Activated T-cell treated with anti-CD3 and anti-CD28 coated beads, Interleukin-2, amount 50 U/mL, for 72 hours (primary cell): ENCODE measurements at places on chromosomes 3 and 15. TPM values are rescaled to one million over a fixed set of nuclear protein-coding genes. Genes with fewer than 3 reads are reported as not detected.

- H3K4me1 ChIP-seq = no peaks in the 10 kb centered on the region
- no peak overlapping the region for H3K4me3 ChIP-seq
- no peaks in the 10 kb centered on the region for H3K27me3 ChIP-seq
- H3K36me3 ChIP-seq = no peaks in the 10 kb centered on the region
Observed at GRCh38 chr3:134824791-134825190, 29.7 kb downstream of the EPHB1 start.

Gene CCDC14
- total RNA-seq = 64.5 TPM

- H3K4me3 ChIP-seq = peak overlapping the region; percentile 99
- H3K4me1 ChIP-seq = peaks cover 58% of the 10 kb centered on the region
- H3K27me3 ChIP-seq = no peaks in the 10 kb centered on the region
Observed at GRCh38 chr3:108222853-108223565, 785 bp upstream of the IFT57 start.

Gene CLPX
- 64.5 TPM for total RNA-seq

GRCh38 chr15:41989573-41990242 lies 17.4 kb upstream of the EHD4 start:
- H3K36me3 ChIP-seq = no peaks in the 10 kb centered on the region
- H3K4me3 ChIP-seq = no peak overlapping the region
- H3K27me3 ChIP-seq = no peaks in the 10 kb centered on the region
- H3K4me1 ChIP-seq = no peaks in the 10 kb centered on the region
- no peak overlapping the region for H3K27ac ChIP-seq
- DNase-seq = peak; percentile 87

- no peaks in the 10 kb centered on the region for H3K36me3 ChIP-seq
- H3K27me3 ChIP-seq = no peaks in the 10 kb centered on the region
- no peak overlapping the region for H3K4me3 ChIP-seq
- DNase-seq = no peak
Observed at GRCh38 chr15:93942269-93942694, 289.1 kb upstream of the MCTP2 start.

Gene OR5K4
- total RNA-seq = not detected

Gene A4GNT
- total RNA-seq = not detected

- H3K4me3 ChIP-seq = no peak overlapping the region
- DNase-seq = no peak
- H3K4me1 ChIP-seq = peaks cover 12% of the 10 kb centered on the region
- peaks cover 9% of the 10 kb centered on the region for H3K36me3 ChIP-seq
Observed at GRCh38 chr3:184241447-184242296, 7.1 kb downstream of the ALG3 start.

Gene ISLR2
- total RNA-seq = 0.62 TPM

DNA sequence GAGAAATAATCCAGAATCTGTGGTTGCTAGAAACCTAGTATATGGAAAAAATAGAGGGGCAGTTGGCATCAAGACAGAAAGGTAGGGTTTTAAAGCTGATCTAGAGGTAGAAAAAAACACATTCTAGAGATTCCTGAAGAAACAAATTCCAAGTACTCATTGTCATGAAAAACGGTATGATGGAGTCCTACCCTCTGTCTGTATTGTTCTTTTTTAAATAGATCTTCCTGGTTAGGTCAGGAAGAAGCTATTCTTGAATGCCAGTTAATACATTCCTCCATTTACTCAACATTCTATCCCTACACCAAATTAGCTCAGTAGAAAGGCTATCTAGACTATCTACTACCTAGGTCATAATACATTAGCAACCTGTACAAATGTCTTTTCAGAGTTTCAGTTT lies 364.7 kb downstream of the FHIT start:
- H3K27me3 ChIP-seq = no peaks in the 10 kb centered on the region
- no peaks in the 10 kb centered on the region for H3K36me3 ChIP-seq
- H3K4me3 ChIP-seq = no peak overlapping the region
- DNase-seq = no peak
- no peaks in the 10 kb centered on the region for H3K4me1 ChIP-seq

Gene GRM2
- total RNA-seq = 2.0 TPM

Gene CMTM8
- 9.0 TPM for total RNA-seq

DNA sequence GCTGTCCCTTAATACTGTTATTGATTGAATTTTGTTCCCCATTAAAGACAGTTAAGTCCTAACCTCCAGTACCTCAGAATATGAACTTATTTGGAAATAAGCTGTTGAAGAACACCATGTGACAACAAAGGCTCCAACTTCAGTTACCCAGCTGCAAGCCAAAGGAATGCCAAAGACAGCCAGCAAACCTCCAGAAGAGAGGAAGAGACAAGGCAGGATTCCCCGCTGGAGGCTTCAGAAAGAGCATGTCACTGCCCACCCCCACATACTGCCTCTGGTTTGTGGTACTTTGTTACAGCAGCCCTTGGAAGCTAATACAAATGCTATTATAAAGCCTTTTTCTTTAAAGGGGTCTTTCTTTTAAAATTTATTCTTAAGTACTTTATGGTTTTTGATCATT lies 18.4 kb upstream of the NEK10 start:
- no peaks in the 10 kb centered on the region for H3K27me3 ChIP-seq
- peaks cover 12% of the 10 kb centered on the region for H3K36me3 ChIP-seq
- H3K4me3 ChIP-seq = no peak overlapping the region
- DNase-seq = no peak

- H3K4me3 ChIP-seq = no peak overlapping the region
- peak; percentile 27 for DNase-seq
- H3K27me3 ChIP-seq = no peaks in the 10 kb centered on the region
- H3K36me3 ChIP-seq = no peaks in the 10 kb centered on the region
- no peaks in the 10 kb centered on the region for H3K4me1 ChIP-seq
- no peak overlapping the region for H3K27ac ChIP-seq
Observed at GRCh38 chr3:23685541-23686258, 120.1 kb upstream of the UBE2E1 start.

DNA sequence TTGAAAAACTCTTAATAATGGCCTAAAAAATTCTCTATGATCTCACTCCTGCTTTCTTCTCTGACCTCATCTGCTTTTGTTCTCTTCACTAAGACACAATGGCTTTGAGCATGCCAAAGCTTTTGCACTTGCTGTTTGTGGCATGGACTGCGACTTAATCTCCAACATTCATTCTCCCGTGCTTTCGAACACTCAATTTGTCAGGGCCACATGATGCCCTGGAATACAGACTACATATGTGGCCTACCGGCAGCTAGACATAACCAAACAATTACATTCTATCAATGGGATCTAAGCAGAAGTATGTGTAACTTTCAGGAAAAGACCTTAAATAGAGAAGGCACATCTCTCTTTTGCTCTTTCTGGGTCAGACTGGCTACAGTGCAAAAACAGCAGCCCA lies 506.5 kb downstream of the MAGI1 start:
- H3K27me3 ChIP-seq = no peaks in the 10 kb centered on the region
- H3K27ac ChIP-seq = no peak overlapping the region
- no peak overlapping the region for H3K4me3 ChIP-seq
- no peaks in the 10 kb centered on the region for H3K4me1 ChIP-seq
- no peak for DNase-seq

DNA sequence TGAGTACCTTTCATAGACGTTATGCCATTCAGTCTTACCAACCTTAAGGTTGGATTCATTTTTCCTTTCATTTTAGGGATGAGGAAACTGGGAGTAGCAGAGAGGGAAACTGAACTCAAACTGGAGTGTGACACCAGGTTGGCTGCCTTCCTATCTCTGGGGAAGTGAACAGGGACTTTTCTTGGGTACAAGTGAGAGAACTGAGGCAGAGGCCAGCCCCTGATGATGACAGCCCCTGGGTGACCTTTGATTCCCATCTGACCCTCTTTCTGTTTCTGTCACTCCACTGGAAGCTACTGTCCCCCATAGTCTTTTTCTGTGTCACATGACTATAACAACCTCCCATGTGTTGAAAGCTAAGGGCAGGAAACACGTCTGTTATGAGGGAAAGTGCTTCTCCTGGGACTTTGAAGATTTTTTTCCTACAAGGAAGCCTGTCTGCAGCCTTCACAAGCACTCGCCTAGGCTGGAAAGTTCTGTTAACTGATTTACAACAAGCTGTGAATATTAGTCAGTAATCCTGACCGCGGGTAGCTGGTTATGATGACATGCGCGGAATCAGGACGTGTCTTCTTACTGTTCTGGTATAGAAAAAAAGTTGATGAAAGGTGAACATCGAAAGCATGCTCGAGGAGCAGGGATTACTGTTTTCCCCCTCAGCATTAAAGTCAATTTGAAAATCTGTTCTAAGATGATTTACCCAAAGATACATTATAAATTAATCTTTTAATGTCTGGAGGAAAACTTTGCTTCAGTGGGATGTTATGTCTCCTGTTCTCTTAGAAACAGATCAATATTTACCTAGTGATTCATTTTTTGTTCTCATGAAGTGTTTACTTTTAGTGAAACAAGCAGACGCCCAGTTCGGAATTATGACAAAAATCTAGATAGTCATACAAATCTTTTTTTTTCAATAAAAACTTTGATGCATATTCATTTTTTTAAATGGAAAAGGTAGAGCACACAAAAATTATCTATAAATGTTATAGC lies 31.5 kb downstream of the ABHD2 start:
- H3K27me3 ChIP-seq = no peaks in the 10 kb centered on the region
- peak overlapping the region; percentile 29 for H3K4me3 ChIP-seq
- H3K27ac ChIP-seq = peak overlapping the region; percentile 48
- H3K36me3 ChIP-seq = peaks cover 17% of the 10 kb centered on the region

- no peaks in the 10 kb centered on the region for H3K27me3 ChIP-seq
- H3K27ac ChIP-seq = no peak overlapping the region
- H3K36me3 ChIP-seq = peaks cover 6% of the 10 kb centered on the region
- DNase-seq = no peak
- H3K4me1 ChIP-seq = peaks cover 82% of the 10 kb centered on the region
- no peak overlapping the region for H3K4me3 ChIP-seq
Observed at GRCh38 chr15:74421302-74422245, 12.2 kb downstream of the SEMA7A start.

DNA sequence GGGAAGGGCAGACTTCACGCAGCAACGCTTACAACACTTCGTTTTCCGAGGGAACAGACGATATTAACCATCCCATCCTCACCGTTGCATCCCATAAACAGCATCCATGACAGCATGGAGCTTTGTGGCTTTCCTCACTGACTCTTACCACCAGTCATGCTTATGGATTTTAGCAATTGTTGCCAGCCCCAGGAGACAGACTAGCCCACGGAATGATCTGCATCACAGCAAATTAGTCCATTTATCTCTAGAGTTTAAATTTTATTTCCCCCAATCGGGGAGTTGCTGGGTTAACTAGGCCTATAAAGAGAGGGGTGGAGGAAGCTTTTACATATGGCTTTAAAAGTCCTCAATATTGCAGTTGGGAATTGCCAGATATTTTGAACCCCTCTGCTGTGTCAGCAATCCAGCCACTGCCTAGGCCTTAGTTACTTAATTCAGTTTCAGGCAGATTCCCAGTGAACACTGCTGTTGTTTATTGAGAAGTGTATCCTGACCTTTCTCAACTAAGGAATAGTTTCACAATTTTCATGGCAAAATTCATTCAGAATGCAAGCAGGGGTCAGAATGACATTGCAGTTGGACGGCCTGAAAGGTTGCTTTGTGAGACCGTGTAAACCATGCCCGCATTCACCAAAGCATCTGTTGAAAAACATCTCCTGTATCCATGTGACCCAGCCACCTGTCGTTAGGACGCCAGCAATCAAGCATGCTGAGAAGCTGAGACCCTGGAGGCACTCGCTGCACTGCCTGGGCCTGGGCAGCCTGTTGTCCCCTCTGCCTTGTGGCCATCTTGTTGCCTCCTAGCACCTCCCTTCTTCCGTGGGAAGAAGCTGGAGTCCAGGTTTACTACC lies 397.4 kb upstream of the TPM1 start:
- peaks cover 3% of the 10 kb centered on the region for H3K4me1 ChIP-seq
- no peak overlapping the region for H3K27ac ChIP-seq
- H3K27me3 ChIP-seq = peaks cover 2% of the 10 kb centered on the region
- DNase-seq = no peak
- H3K4me3 ChIP-seq = no peak overlapping the region

DNA sequence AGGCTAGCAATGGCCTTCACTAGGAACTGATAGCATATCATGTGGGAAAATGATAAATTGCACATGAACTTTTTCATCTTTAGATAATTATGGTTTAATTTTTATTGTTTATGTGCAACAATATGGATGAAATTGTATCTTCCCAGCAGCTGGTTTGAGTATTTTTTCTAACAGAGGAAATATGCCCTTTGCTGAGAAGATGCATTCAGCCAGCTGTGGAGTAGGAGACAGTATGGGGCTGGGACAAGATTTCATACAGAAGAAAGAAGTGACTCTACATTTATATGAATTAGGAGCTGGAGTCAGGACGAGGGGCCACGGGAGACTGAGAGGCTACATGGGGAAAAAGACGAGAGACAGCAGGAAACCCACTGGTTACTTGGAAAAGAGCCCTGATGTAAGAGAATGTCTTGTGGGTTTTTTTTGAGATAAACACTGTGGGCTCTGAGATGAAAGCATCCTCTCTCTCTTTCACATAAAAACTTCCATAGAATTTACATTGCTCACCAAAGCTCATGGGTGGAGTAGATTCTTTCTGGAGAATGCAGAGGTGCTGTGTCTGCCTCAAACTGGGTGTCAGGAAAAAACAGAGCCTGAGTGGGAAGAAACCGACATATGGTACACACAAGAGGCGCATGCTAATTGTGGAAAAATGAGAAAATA lies 115.2 kb upstream of the PDZRN3 start:
- DNase-seq = no peak
- no peaks in the 10 kb centered on the region for H3K4me1 ChIP-seq
- H3K36me3 ChIP-seq = no peaks in the 10 kb centered on the region
- no peak overlapping the region for H3K27ac ChIP-seq
- H3K4me3 ChIP-seq = no peak overlapping the region

DNA sequence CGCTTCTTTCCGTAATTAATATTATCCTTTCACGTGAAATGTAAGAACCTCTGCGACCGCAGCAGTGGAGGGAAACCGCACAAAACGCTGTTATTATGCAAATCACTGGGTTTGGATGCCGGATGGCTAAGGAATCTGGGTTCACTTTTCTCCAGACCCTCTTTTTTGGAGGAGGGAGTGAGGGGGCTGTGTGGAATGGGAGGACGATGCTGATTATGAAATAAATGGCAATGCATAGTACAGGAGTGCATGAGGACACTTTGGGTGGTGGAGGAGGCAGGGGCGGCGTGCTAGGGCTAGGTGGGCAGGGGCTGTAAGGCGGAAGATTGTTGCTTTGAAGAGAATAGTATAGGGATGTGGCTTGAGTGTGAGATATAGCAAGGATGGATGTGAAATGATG lies 1.8 kb downstream of the CADM2 start:
- H3K36me3 ChIP-seq = peaks cover 3% of the 10 kb centered on the region
- H3K4me3 ChIP-seq = peak overlapping the region; percentile 32
- H3K4me1 ChIP-seq = peaks cover 13% of the 10 kb centered on the region
- no peak for DNase-seq
- H3K27ac ChIP-seq = no peak overlapping the region

Gene ZIC4
- not detected for total RNA-seq

Gene CLSTN2
- total RNA-seq = not detected

- no peak for DNase-seq
- no peaks in the 10 kb centered on the region for H3K27me3 ChIP-seq
- H3K27ac ChIP-seq = no peak overlapping the region
- H3K4me3 ChIP-seq = no peak overlapping the region
Observed at GRCh38 chr3:106826791-106827311, 550.4 kb upstream of the CCDC54 start.

- peaks cover 37% of the 10 kb centered on the region for H3K4me1 ChIP-seq
- H3K27ac ChIP-seq = no peak overlapping the region
- peak overlapping the region; percentile 56 for H3K4me3 ChIP-seq
- H3K36me3 ChIP-seq = peaks cover 2% of the 10 kb centered on the region
Observed at GRCh38 chr3:143276592-143276991, 157.0 kb downstream of the CHST2 start.
